ENCODE measurements at places on chromosomes 4 and X. TPM values are rescaled to one million over a fixed set of nuclear protein-coding genes. Genes with fewer than 3 reads are reported as not detected.

LRCH2 gene
- 4.8 TPM for total RNA-seq

SLC35A2 gene
- 33.3 TPM for total RNA-seq

DNA sequence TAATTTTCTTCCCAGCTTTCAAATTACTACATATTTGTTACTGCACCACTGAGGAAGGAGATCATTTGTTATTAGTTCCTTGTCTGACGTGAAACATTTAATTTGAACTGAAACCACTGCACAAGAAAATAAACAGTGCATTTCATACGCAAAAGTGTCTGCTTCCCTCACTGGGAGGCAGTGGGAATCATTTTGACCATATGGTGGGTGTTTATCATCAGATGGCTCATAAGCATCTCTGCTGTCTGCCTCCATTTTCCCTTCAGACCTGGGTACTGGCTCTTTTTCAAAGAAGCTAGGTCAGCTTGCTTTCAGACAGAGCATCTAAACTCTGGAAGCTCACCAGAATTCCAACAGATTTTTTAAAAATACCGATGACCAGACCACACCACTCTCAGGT lies 135.2 kb downstream of the PCDH19 start:
- peaks cover 18% of the 10 kb centered on the region for H3K4me1 ChIP-seq
- H3K4me3 ChIP-seq, result no peak overlapping the region
- no peak overlapping the region for H3K27ac ChIP-seq
- no peak for DNase-seq
- no peaks in the 10 kb centered on the region for H3K27me3 ChIP-seq

HTN1 gene
- not detected for total RNA-seq

XPNPEP2 gene
- total RNA-seq, result 1.2 TPM

GRCh38 chr4:42446823-42447222 lies 49.5 kb downstream of the SHISA3 start:
- no peak overlapping the region for H3K27ac ChIP-seq
- no peak for DNase-seq
- no peaks in the 10 kb centered on the region for H3K27me3 ChIP-seq
- no peak overlapping the region for H3K4me3 ChIP-seq
- peaks cover 4% of the 10 kb centered on the region for H3K36me3 ChIP-seq

DNA sequence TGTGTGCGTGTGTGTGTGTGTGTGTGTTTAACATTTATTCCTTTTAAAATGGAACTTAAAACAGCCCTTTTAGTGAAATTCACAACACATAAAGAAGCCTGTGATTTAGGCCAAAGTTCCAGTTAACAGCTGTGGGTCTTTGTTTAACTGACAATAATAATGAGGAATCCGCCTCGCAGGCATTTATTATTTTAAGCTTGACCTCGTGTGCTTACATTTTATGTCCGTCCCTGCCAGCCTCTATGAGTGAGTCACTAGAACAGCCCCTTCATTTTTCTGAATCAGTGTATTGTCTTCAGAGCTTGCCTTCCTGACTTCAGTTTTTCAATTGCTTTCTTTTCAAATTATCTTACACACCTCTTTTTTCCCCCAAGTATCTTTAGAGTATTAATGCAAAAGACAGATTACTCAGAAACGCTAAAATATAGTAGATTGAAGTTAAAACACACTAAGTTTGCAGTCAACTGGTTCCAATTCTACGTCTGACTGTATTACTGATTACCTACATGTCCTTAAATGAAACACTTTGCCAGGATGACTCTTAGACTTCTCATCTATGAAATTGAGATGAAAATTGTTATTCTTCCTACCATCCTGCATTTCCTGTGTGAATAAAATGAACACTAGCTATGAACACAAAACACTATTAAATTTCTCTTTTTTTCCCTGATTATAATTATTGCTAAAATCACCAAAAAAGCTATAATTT lies 319.6 kb upstream of the HS3ST1 start:
- H3K4me1 ChIP-seq, result peaks cover 20% of the 10 kb centered on the region
- H3K36me3 ChIP-seq, result no peaks in the 10 kb centered on the region
- no peak overlapping the region for H3K27ac ChIP-seq
- no peak for DNase-seq
- H3K27me3 ChIP-seq, result no peaks in the 10 kb centered on the region

GRCh38 chrX:73930300-73930699 lies 367.3 kb downstream of the CHIC1 start:
- no peak overlapping the region for H3K4me3 ChIP-seq
- DNase-seq, result no peak
- H3K4me1 ChIP-seq, result no peaks in the 10 kb centered on the region
- no peaks in the 10 kb centered on the region for H3K27me3 ChIP-seq
- H3K36me3 ChIP-seq, result no peaks in the 10 kb centered on the region
- peak overlapping the region; percentile 7 for H3K27ac ChIP-seq

ASB5 gene
- 0.10 TPM for total RNA-seq

PLP1 gene
- 55.3 TPM for total RNA-seq

FAM13A gene
- 29.5 TPM for total RNA-seq

GRCh38 chrX:63680423-63680822 lies 104.6 kb downstream of the ARHGEF9 start:
- H3K27ac ChIP-seq, result no peak overlapping the region
- H3K36me3 ChIP-seq, result peaks cover 10% of the 10 kb centered on the region
- H3K4me3 ChIP-seq, result no peak overlapping the region
- DNase-seq, result no peak

ELOVL6 gene
- total RNA-seq, result 51.6 TPM

- H3K4me3 ChIP-seq, result no peak overlapping the region
- no peaks in the 10 kb centered on the region for H3K27me3 ChIP-seq
- H3K36me3 ChIP-seq, result peaks cover 26% of the 10 kb centered on the region
- no peak overlapping the region for H3K27ac ChIP-seq
Measured at GRCh38 chrX:2373615-2374014, 127.2 kb downstream of the DHRSX start.

FMR1NB gene
- total RNA-seq, result not detected

DNA sequence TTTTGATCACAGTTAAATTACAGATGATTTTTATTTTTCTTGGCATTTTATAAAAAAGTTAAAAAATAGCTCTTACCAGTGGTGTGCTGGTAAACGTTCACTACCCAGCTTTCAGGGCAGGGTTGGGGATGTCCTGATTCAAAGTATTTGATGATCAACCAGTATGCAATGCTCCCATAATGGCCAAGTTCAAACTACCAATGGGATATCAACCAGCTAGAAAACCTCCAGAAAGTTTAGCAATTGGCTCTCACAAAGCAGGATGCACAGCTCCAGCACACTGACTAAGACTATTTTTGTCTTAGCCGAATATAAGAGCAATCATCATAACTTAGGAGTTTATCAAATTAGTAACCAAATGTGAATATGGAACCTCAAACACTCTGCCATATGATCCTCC lies 108.0 kb upstream of the PDE5A start:
- no peak overlapping the region for H3K4me3 ChIP-seq
- peaks cover 30% of the 10 kb centered on the region for H3K4me1 ChIP-seq
- no peak for DNase-seq
- H3K36me3 ChIP-seq, result no peaks in the 10 kb centered on the region
- no peak overlapping the region for H3K27ac ChIP-seq

- DNase-seq, result no peak
- H3K4me3 ChIP-seq, result no peak overlapping the region
- no peaks in the 10 kb centered on the region for H3K4me1 ChIP-seq
- no peak overlapping the region for H3K27ac ChIP-seq
- peaks cover 3% of the 10 kb centered on the region for H3K36me3 ChIP-seq
- peaks cover 3% of the 10 kb centered on the region for H3K27me3 ChIP-seq
Measured at GRCh38 chr4:25103418-25103817, 56.8 kb downstream of the SEPSECS start.

GRCh38 chr4:3388471-3389232 lies 53.1 kb upstream of the HGFAC start:
- H3K4me3 ChIP-seq, result peak overlapping the region; percentile 81
- H3K36me3 ChIP-seq, result peaks cover 3% of the 10 kb centered on the region
- peaks cover 3% of the 10 kb centered on the region for H3K27me3 ChIP-seq
- H3K27ac ChIP-seq, result peak overlapping the region; percentile 94
- H3K4me1 ChIP-seq, result peaks cover 61% of the 10 kb centered on the region

DNA sequence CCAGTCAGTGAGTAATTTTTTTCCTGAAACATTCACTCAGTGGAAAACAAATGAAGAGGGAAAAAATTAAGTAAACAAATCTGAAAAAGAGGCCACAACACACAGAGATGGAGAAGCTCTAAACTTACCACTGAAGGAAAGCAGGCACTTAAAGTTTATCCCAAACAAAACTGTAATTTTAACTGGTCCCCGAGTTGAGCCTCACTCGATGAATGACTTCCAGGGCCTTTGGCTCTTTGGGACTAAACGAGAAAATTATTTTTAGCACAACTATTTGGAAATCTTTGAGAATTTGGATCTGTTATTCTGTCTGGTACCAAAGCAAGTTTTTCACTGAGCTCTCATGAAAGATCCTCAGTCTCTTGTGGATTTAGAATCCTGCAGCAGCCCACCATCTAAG lies at the start of gene C1QTNF7:
C1QTNF7 (plus strand) TSS at position 333 of the 400 bp plus-strand sequence. CDS start 7,711 bp downstream, outside the sequence.
- H3K27ac ChIP-seq, result no peak within 1 kb of the TSS
- no peaks in the 10 kb centered on the region for H3K36me3 ChIP-seq
- no peak for DNase-seq
- no peaks in the 10 kb centered on the region for H3K27me3 ChIP-seq
- H3K4me1 ChIP-seq, result no peaks in the 10 kb centered on the region

- no peak for DNase-seq
- H3K36me3 ChIP-seq, result no peaks in the 10 kb centered on the region
- H3K27me3 ChIP-seq, result peaks cover 11% of the 10 kb centered on the region
- H3K27ac ChIP-seq, result no peak overlapping the region
Measured at GRCh38 chr4:6074758-6075157, 56.5 kb upstream of the C4orf50 start.

DNA sequence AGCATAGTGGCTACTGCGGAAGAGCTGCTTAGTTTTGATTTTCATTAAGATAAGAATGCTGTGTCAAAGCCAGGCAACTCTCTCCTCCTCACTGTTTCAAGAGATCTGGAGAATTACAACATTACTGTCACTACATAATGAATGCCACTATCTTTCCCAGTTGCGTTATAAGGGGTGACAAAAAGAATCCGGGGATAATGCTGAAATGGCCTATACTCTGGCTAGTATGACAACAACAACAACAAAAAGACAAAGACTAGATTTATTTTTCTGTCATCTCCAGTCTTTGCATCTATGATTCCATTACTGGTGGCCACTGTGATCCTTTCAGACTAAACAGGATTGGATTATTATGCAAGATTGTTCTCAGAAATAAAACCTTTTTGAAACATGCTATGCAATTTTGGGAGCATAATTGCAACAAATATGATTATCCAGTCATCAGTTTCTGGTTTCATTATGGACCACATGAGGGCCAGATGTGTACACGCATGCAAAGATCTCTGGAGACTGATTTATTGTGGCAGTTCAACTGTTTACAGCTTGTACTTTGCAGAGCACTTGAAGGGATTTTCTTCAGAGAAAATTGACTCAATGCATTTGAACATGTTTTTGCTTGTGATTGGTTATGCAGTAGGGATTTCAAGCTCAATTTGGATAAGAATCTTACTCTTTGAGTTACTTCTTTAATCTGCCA lies 31.1 kb upstream of the SPANXB1 start:
- H3K4me3 ChIP-seq, result no peak overlapping the region
- H3K36me3 ChIP-seq, result no peaks in the 10 kb centered on the region
- H3K27me3 ChIP-seq, result no peaks in the 10 kb centered on the region
- H3K4me1 ChIP-seq, result no peaks in the 10 kb centered on the region

DNA sequence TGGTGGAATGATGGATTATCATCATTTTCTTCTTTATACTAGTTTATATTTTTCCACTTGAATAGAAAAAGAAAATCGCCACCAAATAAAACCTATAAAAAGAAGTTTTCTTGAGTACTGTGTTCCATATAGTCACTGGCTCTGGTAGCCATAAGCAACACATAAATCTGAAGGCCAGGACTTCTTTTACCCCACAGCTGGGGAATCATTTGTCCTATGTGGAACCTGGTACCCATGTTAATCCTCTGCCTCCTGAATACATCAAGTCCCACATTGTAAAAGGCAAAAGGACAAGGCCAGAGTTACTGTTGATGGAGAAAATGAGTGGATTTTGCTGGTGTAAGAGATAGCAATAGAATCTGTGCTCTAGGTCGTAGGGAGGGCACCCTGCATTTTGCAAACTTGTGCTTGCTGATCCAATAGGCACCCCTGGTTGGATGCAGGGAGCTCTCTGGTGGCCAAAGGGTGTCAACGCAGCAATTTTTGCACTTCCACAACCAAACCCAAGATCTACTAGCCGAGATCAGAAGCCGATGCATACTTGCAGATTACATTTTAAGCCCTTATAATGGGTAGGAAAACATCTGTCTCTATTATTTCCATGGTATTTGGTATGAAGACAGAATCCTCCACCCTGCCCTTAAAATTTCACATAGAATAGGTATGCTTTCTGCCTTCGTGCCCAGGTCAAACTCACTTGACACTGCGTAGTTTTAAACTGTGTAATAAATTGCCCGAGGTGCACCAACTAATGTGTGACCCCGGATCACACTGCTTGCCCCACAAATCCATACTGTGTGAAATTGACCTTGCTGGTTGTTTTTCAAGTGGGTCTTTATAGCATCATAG lies 146.2 kb upstream of the SCML1 start:
- H3K4me3 ChIP-seq, result peak overlapping the region; percentile 7
- H3K4me1 ChIP-seq, result peaks cover 31% of the 10 kb centered on the region
- H3K27ac ChIP-seq, result no peak overlapping the region
- peaks cover 7% of the 10 kb centered on the region for H3K36me3 ChIP-seq
- peak; percentile 72 for DNase-seq

DNA sequence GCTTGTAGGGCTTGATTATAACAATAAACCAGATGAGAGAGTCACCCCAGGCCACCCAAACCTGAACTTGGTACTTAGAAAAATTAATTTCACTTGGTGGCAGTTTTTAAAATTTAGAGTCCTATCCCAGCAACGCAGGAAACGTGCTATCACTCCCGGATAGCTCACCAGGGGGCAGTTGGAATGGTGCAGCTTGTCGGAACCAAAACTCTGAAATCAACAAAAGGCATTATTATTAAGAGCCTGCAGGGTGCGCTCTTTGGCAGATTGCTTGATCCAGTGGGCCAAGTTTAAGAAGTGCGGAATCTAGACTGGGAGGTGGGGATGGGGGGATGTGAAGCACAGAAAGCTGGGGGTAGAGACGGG lies 2.4 kb downstream of the FRAS1 start:
- DNase-seq, result no peak
- H3K4me1 ChIP-seq, result peaks cover 10% of the 10 kb centered on the region
- H3K4me3 ChIP-seq, result peak overlapping the region; percentile 95
- H3K36me3 ChIP-seq, result no peaks in the 10 kb centered on the region
- no peaks in the 10 kb centered on the region for H3K27me3 ChIP-seq

GAGE12J gene
- total RNA-seq, result not detected

FAM149A gene
- 9.9 TPM for total RNA-seq

ADGRG2 gene
- 2.4 TPM for total RNA-seq

MAGEA2B gene
- total RNA-seq, result 1.1 TPM

SRPK3 gene
- not detected for total RNA-seq

AFP gene
- total RNA-seq, result 67.6 TPM

DNA sequence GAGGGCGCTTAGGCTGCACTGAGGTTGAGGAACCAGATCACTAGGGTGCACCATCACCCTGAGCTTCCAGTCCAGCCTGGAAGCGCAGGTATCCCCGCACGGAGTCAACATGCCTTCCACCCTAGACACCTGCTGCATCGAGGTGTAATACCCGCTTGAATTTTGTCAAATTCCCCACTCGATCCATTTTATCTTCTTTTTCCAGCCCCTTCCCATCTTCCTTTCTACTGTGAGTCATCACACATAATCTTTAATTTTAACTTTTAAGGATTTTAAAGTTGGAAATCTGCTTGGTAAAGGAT lies 821 bp downstream of the PLK4 start:
- H3K27me3 ChIP-seq, result no peaks in the 10 kb centered on the region
- peaks cover 9% of the 10 kb centered on the region for H3K36me3 ChIP-seq
- no peak for DNase-seq
- H3K27ac ChIP-seq, result peak overlapping the region; percentile 99
- peaks cover 21% of the 10 kb centered on the region for H3K4me1 ChIP-seq

- H3K4me3 ChIP-seq, result no peak overlapping the region
- H3K4me1 ChIP-seq, result peaks cover 5% of the 10 kb centered on the region
- H3K36me3 ChIP-seq, result no peaks in the 10 kb centered on the region
- no peak overlapping the region for H3K27ac ChIP-seq
- DNase-seq, result no peak
- no peaks in the 10 kb centered on the region for H3K27me3 ChIP-seq
Measured at GRCh38 chr4:82542642-82543041, 19.1 kb downstream of the TMEM150C start.

MAGEC3 gene
- not detected for total RNA-seq

Measured in type B pancreatic cell (in vitro differentiated cells).